AG09309 (cell line): ENCODE measurements at places on chromosomes 6 and 20.
A peak's percentile ranks its signal among the peaks of the same experiment; 100 is the strongest.

GRCh38 chr6:137323860-137324259, 104.7 kb upstream of the IFNGR1 start:
- DNase-seq, result no peak

GRCh38 chr6:63504777-63505384, 67.4 kb upstream of the LOC128125822 start:
- DNase-seq, result no peak

DNA sequence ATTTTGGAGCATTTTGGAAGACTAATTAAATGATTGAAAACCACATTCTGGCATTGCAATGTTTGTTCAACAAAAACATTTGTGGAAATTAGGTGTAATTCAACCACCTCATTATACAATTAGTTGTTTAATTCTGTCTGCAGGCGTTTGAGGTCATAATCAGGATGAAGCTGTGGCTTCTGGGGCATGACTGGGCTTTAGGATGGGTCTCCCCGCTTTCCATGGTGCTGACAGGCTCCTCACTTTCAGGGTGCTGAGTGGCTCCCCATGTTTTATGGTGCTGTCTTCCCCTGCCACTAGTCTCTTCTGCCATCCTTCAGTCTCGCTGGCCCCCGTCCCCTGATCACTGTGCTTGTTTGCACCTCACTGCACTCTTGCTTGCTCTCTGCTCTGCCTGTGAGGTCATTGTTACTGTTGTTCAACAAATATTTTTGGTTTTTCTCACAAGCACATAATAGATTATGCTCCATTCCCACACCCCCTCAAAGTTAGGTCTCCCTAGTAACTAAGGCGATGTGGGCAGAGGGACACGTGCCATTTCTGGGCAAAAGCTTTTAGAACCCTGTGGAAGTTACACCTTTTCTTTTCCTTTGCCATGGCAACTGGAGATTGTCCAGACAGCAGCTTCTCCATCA, 25.4 kb upstream of the ZNF831 start:
- no peak for DNase-seq

DNA sequence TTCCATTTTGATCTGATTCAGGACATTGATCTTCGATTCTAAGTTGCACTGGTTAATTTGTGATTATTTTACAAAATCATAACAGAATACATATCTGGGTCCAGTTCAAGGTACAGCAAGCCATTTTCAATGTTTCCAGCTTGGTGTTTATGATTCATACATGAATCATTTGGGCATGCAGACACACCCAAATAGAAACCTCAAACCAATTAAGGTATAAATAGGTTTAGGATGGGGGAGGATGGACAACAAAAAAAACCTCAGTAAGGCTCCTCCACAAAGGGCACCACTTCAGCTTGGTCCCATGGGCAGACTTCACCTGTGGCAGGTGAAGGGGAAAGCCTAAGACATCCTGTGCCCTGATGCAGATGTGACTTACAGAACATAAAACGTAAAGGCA, 192.7 kb downstream of the KHDC1L start:
- DNase-seq, result no peak

GRCh38 chr20:58005581-58006345, 222.7 kb downstream of the ANKRD60 start:
- no peak for DNase-seq

- DNase-seq, result no peak
Measured at GRCh38 chr6:14310960-14311359, 193.4 kb downstream of the CD83 start.

- peak; percentile 5 for DNase-seq
Measured at GRCh38 chr20:24917797-24918578, 31.1 kb upstream of the CST7 start.

GRCh38 chr6:163820745-163821458, 406.4 kb downstream of the QKI start:
- no peak for DNase-seq

DNA sequence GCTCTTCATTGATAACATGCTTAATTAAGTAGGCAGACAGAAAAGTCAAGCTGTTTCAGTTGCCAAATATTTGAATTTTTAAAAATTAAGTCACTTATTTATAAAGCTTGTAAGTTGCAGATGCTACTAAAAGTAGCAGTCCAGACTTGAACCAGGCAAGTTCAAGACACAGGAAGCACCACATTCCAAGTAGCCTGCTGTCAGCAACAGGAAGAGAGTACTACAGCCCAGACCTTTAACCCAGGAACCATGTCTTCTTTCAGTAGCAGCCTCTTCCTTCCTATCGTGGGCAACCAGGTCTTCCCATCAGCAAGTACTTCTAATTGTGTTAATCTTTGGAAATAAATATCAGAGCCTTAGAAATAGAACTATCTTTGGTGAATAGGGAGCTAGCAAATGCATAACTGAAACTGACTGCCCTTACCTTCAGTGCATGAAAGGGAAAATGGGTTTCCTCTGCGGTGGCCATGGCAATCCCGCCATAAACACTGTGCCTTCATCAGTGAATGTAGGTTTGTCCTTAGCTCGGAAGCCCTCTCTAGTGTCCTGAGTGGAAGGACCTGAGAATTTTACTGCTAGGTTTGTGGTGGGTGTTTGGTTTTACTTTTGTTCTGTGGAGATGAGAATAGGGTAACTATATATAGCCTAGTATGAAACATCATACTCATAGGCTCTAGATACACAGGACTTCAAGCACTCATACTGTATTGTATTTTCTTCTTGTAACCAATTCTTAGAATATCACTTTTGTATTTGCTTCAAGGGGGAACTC, 95.6 kb downstream of the SYCP2 start:
- DNase-seq, result no peak

GRCh38 chr20:53831812-53832211, 238.2 kb upstream of the ZNF217 start:
- DNase-seq, result no peak

GRCh38 chr6:64123761-64124633, 488.4 kb downstream of the PHF3 start:
- DNase-seq, result no peak

DNA sequence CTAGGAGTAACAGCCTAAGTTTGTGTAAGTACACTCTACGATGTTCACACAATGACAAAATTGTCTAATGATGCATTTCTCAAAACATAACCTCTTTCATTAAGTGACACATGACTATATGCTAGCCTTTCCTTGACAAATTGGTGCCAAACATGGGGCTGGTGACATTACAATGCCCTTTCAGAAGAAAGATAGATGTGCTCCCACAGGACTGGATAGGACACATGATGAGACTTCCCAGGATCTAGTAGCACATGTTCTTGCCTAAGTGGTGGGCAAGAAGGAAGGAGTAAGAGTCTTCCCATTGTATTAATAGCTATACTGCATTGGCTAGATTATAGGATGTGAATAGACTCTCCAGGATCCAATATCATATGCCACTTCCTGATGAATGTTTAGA, 21.5 kb downstream of the ZKSCAN3 start:
- no peak for DNase-seq

- DNase-seq, result no peak
Measured at GRCh38 chr20:24991897-24992486, 559 bp downstream of the APMAP start.

DNA sequence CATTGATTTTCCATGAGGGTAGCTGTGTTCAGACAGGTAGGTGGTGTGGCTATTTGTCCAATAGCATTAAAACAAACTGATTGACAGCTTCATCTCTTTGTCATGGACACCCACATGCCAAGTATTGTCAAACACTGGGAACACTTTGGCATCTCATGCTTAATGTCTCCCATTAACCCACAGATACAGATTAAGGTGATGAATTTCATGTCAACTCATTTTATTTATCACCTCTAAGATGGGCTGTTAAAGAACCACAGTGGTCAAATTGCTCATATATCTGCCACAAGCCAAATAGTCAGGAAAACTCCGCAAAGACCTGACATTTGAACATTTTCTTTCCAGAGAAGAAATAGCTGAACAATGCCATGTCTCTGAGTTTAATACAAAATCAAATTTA, 139.1 kb upstream of the SPTLC3 start:
- DNase-seq, result no peak

- no peak for DNase-seq
Measured at GRCh38 chr6:114833211-114833610, 490.4 kb upstream of the HS3ST5 start.

DNA sequence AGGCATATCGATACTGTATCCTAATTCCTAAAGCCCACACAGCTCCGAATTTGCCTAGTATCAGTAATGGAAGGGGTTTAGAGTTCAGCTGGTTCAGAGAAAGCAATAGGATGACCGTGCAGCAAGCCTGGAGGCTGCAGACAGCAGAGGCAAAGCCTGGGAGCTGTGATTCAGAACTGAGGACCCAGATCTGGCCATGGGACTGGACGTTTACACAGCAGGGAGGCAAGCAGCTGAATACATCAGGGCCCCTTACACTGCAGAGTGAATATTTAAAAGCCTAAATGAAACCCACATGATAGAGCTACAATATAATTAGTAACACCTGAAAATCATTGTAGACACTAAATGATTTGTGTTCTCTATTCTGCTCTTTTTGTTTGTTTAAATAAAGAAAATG, 38.0 kb downstream of the ELOVL2 start:
- DNase-seq, result no peak

- DNase-seq, result no peak
Measured at GRCh38 chr6:154921482-154921881, 73.6 kb upstream of the TIAM2 start.

DNA sequence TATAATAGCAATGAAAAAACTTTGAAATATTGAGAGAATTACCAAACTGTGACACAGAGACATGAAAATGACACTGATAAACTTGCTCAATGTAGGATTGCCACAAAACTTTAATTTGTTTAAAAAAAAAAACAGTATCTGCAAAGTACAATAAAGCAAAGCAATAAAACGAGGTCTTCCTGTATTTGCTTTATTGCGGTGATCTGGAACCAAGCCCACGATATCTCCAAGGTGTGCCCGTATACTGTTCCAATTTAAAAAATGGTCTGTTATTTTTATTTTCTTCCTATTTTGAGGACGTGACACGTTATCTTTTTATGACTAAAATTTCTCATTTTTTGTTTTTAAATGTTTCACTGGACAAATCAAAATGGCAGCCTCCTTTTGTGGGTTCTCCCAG, 25.5 kb downstream of the EYA2 start:
- no peak for DNase-seq

- no peak for DNase-seq
Measured at GRCh38 chr6:14455427-14455826, 337.9 kb downstream of the CD83 start.

DNA sequence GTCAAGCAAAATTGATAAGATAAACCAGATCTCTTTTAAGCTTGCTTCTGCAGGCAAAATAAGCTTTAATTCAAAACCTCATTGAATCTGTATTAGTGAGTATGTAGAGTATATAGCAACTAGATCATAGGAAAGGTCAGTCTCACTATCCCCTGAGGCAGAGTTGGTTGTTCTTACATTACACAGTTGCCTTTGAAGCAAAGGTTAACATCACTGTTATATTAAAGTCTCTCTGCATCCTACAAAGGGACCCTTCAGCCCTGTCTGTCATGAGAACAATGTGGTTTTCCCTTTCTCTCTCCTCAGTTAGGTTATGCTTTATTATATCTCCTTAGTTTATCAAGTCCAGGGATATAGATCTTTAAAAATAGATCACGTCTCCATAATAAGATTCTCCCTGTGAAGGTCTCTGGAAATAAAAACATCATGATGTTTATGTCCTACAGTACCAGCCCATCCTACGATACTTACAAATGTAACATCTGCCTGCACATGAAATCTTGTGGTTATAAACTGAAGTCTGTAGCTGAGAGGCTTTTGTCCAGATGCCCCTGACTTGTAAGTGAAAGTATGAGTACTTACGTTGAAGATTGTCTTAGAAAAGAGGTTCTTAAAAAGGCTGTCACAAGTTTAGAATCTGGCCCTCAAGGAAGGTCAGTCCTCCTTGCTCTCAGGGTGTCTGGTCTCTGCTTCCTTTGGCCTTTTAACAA, 103.6 kb downstream of the VIP start:
- DNase-seq, result no peak

GRCh38 chr6:79330704-79331103, 96.2 kb upstream of the HMGN3 start:
- DNase-seq, result no peak

DNA sequence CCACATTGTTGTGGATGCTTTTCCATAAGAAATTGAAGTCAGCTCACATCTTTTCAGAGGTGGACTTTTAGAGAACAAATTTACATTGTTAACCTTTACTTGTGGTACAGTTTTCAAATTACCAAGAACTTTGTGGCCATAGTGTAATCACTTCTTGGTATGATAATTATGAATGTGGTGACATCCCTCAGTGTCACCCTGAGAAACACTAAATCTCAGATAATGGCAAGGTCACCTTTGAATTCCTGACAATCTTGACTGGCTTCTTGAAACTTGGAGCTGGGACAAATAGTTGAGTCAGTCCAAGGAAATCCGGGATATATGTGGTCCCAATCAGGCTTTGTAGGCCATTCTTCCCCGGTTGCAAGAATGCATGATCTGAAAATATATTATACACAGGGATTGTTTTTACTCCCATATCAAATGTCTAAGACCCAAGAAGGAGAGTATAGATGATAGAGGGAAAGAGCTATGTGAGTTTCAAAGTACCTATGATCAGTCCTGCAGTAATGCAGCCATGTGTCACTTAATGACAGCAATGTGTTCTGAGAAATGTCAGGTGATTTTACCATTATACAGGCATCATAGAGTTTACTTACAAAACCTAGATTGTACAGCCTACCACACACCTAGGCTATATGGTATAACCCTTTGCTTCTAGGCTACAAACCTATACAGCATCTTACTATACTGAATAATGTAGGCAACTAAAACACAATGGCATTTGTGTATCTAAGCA, 120.8 kb upstream of the MTHFD1L start:
- no peak for DNase-seq

GRCh38 chr6:10613077-10613476, 81.3 kb downstream of the C6orf52 start:
- no peak for DNase-seq

GRCh38 chr6:169589699-169590257, 112.1 kb downstream of the WDR27 start:
- DNase-seq, result no peak

DNA sequence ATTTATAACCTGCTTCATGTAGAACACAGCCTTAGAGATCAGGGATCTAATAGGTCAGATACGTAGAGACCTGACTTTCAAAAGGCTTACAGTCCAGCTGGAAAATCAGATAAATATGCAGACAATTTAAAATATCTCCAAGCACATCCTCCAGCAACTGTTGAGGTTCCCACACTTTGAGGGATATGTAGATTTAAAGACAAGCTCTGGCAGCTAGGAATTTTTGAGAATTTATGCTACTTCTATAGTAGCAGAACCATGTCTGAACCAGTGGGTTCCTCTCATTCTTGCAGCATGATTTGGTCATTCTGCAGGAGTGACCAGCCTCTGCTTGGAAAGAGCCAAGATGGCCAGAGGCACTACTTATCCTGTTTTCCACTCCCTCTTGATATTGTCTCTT, 60.5 kb downstream of the CYB5R4 start:
- no peak for DNase-seq

DNA sequence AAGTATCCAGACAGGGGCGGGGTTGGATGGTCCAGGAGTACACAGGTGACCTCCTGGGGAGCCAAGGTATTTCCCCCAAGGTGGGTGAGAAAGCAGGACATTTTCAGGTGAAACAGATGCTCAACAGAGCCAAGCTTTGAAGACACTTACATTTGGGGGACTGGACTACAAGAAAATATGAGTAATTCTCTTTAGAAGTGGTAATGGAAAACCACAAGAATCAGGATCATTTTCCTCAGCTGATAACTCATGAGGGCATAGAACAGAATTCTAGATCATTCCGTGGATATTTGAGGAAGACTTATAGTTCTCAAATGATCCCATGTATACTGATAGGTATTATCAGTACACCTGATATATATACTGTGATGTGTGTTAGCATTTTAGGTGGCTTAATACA, 89.9 kb downstream of the UST start:
- DNase-seq, result no peak

GRCh38 chr6:54516321-54516720, 208.1 kb downstream of the TINAG start:
- DNase-seq, result no peak
